NCI-H1436 treated with DMSO at 0.1 percent for 48 hours (cell line): ENCODE measurements at places on chromosomes 1 and 21.

DNA sequence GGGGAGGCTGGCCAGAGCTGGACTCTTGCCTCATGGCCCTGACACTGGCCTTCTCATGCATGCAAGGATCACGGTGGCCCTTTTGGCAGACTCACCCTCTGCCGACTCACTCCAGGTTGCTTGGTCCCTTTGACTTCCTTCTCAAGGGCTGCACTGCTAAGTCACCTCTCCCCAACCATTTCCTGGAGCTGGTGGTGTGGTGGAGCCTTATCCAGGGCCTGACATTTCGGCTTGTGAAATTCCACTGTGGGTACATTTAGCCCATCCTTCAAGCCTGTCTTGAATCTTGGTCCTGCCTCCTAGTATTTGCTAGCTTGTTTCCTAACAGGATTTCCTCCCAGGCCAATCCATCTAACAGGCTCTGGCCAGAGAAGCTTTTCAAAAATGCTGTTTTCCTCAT is 52.6 kb upstream of the JUN start:
- DNase-seq = no peak

GRCh38 chr1:13661539-13661938 is 38.4 kb upstream of the PRDM2 start:
- DNase-seq = no peak

- no peak for DNase-seq
Observed at GRCh38 chr21:30758306-30758705, 3.1 kb upstream of the KRTAP21-1 start.

GRCh38 chr21:36700295-36700970 is 1.5 kb downstream of the SIM2 start:
- DNase-seq = no peak

- no peak for DNase-seq
Observed at GRCh38 chr1:84988588-84988987, 8.3 kb downstream of the MCOLN2 start.

GRCh38 chr1:223344491-223344890 is 19.5 kb downstream of the SUSD4 start:
- no peak for DNase-seq

DNA sequence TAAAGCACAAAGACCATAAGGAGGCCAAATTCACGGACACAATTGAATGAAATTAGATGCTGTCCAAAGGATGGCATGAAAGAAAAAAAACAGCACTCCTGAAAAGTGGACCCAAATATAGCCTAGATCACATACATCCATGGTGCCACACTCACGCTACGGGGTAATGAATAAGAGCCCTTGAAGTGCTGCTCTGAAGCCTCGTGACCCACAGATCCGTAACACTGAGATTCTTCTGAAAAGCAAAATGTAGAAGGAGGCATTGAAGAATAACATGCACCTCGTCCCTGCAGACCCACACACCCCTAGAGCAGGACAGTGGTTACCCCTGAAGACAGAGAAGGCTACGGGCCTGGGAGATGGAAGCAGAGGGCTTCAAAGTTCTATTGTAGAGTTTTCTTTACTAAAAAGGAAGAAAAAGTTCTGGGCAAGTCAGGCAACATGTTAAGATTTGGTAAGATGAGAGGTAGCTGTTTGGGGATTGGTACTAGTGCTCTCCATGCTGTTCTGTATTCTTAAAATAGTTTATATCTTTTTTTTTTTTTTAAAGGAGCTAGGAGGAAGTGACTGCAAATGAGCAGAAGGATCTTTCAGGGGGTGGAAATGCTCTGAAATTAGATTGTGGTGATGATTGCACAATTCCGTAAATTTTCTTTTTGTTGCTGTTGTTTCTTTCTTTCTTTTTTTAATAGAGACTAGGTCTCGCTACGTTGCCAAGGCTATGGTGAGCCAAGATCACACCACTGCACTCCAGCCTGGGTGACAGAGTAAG is 4.1 kb upstream of the ITGB2 start:
- no peak for DNase-seq

- DNase-seq = no peak
Observed at GRCh38 chr1:205545001-205545919, 40.8 kb downstream of the CDK18 start.

DNA sequence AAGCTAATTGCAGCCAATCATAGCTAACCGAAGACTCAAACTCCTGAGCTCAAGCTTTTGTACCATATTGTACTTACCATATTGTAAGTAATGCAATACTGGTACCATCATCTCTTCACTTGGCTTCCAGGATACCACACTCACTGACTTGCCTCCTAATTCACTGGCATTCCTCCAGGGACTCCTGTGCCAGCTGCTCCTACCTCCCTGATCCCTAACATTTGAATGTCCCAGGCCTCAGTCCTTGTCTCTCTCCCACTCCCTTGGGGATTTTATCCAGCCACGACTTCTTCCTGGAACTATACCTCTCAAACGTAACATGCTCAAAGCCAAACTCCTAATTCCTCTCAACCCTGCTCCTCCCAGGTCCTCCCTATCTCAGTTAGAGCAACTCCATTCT is 33.8 kb downstream of the USP48 start:
- DNase-seq = no peak

DNA sequence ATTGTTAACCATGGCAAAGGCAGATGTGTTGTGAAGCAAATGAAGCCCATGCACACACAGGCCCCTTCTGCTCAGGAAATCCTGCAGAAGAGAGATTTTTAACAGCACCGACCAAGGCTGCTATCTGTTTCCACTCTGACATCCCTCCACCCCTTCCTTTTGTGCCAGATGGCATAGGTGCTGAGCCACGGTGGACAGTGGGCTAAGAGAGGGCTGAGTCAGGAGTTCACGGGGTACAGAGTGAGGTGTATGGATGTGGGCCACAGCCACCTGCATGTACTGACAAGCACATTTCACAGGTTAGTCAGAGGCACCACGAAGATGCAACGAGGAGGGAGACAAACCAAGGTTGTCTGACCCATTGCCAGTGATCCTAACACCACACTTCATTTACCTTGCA is 9.5 kb downstream of the RSPH1 start:
- no peak for DNase-seq

DNA sequence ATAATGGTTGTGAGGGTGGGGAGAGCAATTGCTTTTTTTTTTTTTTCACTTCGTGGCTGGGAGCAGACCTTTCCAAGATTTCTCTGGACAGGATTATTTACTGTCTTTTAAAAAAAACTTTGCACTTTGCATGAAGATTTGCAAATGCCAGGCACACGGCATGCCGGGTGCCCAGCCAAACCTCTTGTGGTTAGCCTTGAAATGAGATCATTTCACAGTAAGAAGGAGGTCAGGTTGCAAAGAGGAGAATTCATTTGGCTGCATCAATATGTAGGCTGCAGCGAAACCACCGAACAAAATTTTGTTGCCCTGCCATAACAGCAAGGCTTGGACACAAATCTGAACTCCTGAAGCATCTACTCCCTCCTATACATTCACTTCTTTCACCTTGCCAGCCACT is 36.5 kb upstream of the KCND3 start:
- DNase-seq = no peak

GRCh38 chr21:28018741-28019669 is 973.7 kb downstream of the LTN1 start:
- DNase-seq = no peak

GRCh38 chr1:168609741-168610510 is 33.5 kb downstream of the XCL1 start:
- DNase-seq = no peak

DNA sequence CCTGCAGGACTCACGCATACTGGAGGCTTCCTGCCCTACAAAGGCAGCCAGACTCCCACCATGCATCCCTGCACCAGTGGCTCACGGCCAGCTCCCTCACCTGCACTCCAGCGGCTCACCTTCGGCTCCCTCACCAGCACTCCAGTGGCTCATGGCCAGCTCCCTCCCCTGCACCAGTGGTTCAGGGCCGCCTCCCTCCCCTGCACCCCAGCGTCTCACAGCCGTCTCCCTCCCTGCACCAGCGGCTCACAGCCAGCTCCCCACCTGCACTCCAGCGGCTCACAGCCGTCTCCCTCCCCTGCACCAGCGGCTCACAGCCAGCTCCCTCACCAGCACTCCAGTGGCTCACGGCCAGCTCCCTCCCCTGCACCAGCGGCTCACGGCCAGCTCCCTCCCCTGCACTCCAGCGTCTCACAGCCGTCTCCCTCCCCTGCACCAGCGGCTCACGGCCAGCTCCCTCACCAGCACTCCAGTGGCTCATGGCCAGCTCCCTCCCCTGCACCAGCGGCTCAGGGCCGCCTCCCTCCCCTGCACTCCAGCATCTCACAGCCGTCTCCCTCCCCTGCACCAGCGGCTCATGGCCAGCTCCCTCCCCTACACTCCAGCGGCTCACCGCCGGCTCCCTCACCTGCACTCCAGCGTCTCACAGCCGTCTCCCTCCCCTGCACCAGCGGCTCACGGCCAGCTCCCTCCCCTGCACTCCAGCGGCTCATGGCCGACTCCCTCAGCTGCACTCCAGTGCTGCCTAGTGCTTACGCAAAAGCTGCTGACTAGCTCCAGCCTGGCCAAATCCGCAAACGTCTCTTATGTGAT is 324.5 kb downstream of the NPHP4 start:
- no peak for DNase-seq

DNA sequence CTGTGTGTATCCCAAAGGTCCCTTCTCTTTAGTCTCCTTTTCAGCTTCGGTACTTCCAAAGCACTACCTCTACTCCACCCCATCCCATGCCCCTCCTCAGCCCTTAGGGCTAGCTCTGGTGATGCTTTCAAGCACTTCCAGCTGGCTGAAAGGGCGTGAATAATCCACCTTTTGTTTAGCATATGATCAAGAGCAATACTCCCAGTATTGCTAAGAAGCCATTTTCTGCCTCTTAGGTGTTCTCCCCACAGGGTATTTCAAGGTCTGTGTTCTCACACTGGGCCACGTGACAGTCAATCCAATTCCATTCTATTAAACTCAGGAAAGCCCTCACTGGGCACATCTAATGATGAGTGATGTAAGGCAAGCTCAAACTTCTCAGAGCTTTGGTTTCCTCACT is 298.5 kb upstream of the PROX1 start:
- no peak for DNase-seq

DNA sequence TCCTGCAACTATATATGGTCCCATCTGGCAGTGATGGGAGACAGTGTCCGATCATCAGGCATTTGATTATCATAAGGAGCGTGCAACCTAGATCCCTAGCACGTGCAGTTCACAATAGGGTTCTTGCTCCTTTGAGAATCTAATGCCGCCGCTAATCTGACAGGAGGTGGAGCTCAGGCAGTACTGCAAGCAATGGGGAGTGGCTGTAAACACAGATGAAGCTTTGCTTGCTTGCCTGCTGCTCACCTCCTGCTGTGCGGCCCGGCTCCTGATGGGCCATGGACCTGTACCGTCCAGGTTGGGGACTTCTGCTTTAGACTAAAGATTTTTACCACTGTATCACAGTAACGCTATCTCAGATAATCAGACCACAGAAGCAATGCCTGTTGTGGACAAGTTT is 63.8 kb downstream of the TGFB2 start:
- no peak for DNase-seq

DNA sequence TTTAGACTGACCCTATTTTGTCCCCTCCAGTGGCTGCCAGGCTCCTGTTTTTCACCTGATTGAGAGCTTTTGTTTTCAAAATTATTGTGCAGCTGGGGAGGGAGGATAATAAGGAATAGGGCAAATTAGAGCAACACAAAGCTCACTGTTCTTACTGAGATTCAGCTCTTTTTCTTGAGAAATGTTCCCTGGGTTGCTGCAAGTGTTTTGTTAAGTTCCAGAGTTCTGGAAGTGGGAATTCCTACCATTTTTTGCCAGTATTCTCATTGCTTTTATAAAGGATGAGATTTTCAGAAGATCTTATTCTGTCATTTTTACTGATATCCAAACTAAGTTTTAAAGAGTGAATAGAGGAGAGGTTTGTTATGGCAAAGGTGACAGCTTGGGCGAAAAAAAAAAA is 417.7 kb downstream of the SIPA1L2 start:
- DNase-seq = no peak

DNA sequence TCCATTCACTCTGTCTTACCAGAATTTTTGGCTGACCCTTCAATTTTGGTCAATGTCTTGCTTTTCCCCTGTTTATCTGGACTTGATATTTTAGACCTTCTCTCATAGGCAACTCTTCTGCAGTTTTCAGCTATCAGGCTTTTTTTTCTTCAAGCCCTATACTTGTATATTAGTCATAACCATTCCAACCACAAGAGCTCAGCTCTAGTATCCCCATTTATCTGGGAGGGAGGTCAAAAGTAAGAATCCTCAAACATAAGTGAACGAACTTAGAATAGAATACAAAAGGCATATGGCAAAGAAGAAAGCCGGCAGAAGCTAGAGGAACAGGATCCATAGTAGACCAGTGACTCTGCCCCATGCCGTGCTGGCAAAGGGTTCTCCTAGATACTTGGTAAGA is 45.9 kb upstream of the TNFSF4 start:
- no peak for DNase-seq

- DNase-seq = no peak
Observed at GRCh38 chr1:15452216-15452615, 4.3 kb upstream of the CELA2A start.

DNA sequence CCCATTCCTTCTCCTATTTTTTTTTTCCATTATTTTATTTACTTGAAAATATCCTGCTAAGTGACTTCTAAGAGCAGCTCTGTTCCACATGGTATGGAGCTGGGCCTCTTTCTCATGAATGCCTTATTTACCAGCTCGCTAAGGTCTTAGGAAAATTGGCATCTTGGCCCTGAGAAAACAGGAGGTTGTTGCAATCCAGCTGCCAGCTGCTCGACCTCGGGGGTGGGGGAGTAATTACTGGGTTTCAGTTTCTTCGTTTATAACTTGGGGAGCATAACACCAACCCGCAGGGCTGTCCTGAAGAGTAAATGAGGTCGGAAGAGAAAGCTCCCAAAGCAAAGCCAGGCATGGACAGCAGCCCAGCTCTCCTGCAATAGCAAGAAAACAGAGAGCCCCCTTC is 176.3 kb downstream of the AJAP1 start:
- DNase-seq = no peak

GRCh38 chr1:179785031-179785431 is 41.9 kb downstream of the FAM163A start:
- no peak for DNase-seq

DNA sequence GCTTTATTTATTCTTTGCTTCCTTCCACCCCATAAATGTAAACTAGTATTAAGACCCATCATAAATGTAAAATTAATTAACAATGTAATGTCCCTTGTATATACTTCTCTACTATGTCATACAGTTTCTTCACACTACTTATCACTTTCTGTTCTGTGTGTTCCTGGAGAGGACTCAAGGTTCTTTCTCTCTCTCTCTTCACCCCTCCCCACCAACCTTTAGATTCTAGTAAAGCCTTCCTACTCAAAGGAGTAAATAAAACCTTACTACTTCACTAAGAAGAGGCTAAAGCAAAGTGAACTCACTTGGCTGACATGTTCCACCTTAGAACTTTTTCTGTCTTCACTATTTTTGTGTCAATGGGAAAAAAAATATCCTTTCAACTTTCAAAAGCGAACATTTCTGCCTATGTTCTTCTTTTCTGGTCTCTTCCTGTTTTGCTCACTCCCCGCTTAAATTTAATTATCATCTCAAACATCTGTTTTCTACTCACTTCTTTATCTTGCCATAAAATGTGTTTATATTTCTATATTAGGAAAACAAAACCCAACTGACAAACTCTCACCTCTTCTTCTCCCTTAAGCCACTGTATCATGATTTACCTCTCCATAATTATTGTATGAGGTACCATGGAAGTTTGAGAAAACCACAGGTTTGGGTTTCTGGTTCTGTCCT is 260.3 kb downstream of the DPYD start:
- DNase-seq = no peak
